Head of caudate nucleus (tissue), 42 donors: ENCODE measurements at places on chromosomes 5 and 9.

DNA sequence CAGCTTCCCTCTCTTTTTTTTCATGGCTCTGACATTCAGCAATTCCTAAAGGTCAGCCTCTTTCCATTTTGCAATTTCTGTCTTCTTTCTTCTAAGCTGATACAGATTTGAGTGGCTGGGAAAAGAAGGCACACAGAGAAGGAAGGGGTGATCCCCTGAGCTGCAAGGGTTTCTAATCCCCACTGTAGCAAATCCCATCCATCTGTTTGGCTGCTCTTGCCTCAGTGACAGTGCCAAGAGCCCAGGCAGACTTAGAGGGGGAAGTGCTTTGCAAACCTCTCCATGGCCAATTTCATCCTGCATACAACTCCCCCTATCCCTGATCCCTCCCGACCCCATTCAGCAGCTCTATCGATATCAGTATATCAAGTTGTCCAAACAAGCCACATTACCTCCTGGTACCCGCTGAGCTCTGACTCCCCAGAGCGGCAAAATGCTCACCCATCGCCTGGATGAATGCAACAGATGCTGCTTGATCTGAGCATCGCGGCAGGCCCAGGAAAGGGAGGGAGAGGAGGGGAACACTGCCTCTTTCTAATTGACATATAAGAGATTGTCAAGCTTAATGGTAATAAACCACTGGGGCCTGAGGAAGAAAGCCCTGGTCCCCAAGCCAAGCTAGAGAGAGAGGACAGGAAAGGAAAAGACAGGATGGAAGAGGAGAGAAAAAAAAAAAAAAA, 268.9 kb downstream of the ASTN2 start:
- no peak for DNase-seq

DNA sequence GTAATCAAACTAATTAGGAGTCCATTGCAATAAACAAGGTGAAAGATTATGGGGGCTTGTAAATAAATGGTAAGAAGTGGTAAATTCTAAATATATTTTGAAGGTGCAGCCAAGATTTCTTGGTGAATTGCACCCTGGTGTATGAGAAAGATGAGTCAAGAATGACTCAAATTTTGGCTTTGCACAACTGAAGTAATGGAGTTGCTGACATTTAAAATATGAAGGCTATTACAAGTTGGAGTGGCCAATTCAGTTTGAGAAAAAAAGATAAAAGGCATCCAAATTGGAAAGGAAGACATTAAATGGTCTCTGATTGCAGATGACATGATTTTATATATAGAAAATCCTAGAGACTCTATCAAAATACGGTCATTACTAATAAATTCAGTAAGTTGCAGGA, 2330.6 kb downstream of the MAT2B start:
- no peak for DNase-seq

GRCh38 chr9:129146441-129146941, 31.6 kb downstream of the IER5L start:
- no peak for DNase-seq

DNA sequence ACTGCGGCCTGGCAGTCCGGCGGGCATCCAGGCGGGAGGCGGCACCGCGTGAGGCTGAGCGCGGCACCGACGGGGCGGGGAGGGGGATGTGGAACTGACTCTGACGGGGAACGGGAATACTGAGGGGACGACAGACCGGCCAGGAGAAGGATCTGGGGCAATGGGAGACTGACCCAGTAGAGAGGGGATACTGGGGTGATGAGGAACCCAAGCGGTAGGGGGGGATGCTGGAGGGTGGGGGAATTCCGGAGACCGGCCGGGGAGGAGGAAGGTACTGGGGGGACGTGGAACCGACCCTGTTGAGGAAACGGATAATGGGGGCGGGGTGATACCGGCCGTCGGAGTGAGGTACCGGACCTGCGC, 423 bp downstream of the IPPK start:
- peak; percentile 25 for DNase-seq

DNA sequence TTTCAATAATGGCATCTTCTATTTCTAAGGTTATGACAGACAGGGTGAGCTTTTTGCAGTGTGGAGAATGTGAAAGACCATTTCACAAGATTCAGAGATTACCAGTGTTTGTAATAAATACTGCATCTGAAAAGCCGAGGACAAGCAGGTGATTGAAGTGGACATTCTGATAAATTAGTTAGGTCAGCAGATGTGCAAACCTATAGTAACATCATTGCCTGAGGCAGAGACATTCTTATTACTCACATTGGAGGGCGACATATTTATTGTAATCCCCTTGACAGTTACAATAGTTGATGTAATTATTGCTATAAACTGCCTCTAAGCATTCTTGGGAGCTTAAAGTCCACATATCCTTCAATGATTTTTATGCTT, 3.3 kb downstream of the RASGRF2 start:
- no peak for DNase-seq

DNA sequence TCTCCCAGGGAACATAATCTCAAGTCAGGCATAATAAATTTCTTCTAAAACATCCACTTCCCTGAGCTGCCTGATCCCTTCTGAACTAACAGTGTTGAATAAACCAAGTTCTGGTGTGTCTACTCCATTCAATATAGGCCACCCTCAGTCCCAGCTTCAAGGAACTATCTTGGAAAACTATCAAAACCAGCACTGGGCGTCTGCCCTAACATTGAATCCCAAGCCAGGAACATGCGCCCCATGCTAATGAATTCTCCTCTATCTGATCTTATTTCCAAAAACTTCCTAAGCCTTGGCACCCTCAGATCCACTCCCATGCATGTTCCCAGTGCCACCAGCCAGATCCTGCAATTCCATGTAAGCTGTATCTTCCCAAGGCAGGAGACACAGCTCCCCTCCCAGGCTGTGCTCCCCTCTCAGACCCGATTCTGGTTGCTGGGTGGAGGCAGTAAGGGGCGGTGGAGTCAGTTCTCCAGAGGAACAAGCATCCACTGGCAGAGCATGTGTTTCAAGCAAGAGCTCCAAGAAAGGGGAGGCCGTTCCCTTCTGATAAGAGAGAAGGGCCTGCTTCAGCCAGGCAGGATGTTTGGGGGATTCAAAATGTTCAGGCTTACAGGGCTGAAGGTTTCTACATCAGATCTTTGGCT, 13.1 kb upstream of the FOXI1 start:
- no peak for DNase-seq

GRCh38 chr5:140694276-140694675, 3.0 kb downstream of the HARS2 start:
- DNase-seq, result no peak

GRCh38 chr9:127652733-127653132, 40.7 kb downstream of the STXBP1 start:
- DNase-seq, result no peak

GRCh38 chr5:127297348-127298035, 6.9 kb downstream of the MEGF10 start:
- no peak for DNase-seq

- no peak for DNase-seq
Measured at GRCh38 chr9:115262952-115263351, 145.0 kb upstream of the TNC start.

DNA sequence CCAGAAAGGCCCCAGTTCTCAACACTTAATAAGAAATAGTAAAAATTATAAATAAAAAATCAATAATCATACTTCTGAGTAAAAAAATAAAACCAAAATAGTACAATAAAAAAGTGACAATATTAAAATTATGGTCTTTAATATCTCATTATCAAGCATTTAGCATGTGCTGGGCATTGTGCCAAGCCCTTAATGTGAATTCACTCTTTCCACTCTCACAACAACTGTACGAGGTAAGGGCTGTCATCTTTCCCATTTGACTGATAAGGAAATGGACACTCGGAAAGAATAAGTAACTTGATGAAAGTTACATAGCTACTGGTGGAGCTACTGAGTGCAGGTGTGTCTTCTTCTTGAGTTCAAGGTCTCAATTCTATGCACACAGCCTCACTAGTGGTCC, 43.6 kb downstream of the SEC61B start:
- DNase-seq, result no peak

DNA sequence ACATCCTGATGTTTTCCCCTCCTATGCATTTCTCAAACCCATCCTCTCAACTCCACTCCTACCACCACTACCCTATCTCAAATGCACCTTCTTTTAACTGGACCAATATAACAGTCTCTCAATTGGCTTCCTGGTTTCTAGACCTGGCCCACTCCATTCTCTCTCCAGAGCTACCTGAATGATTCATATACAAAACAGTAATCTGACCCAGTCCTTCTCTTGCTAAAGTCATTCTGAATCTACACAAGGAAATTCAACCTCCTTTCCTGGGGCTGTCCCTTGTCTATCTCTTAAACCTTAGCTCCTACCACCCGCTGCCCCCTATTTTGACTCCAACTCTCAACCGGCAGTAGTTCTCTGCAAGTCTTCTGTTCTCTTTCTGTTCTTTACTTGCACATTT, 97.2 kb downstream of the PCSK1 start:
- DNase-seq, result no peak

DNA sequence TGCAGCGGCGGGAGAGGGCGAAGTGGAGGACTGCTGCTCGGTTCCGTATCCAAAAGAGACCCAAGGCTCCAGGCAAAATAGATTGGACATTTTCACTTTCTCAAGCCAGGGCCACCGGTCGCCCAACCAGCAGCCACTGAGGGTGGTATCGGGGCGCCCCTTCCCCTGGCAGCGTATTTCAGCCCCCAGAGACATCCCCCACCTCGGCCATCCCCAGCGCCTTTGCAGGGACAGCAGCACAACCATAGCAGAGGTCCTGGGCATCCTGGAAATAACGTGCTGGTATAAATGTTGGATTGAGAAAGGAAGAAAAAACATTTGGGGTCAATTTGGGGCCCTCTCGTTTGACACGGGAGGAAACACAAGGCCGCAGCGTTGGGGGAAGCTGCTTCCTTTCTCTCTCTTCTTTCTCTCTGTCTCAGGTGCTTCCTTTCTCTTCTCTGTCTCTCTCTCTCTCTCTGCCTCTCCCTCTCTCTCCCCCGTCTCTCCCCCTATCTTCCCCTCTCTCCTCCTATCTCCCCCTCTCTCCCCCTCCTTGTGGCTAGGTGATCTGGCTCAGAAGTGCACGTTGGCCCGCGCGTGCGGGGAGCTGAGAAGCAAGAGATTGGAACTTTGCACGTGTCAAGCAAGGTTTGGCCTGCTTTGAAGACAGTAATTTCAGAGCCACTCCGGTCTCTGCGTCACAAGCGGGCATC, 624 bp upstream of the RETREG1 start:
- no peak for DNase-seq

GRCh38 chr9:28155067-28155466, 581.8 kb upstream of the C9orf72 start:
- DNase-seq, result no peak

- DNase-seq, result no peak
Measured at GRCh38 chr5:55853041-55853670, 2.0 kb downstream of the IL31RA start.

DNA sequence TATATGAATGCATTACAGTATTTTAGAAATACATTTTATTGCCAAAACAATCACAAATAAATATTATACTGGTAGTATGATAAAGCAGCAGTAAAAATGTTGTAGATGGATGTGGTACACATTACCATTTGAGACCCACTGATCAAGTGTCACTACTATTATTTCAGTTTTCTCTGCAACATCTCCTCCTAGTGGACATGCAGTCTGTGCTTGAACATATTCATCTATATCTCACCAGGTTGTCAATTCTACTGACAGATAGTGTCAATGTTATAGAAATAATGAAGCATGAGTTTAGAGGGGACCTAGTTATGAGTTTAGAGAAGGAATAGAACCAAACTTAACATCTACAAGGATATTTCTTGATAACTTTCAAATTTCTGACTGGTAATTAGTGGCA, 39.2 kb upstream of the ELOVL7 start:
- no peak for DNase-seq

GRCh38 chr9:101054657-101055056, 26.1 kb downstream of the PLPPR1 start:
- no peak for DNase-seq

GRCh38 chr5:168039566-168040248, 251.7 kb upstream of the WWC1 start:
- DNase-seq, result no peak

GRCh38 chr5:40217553-40217952, 462.2 kb upstream of the PTGER4 start:
- no peak for DNase-seq

GRCh38 chr5:167128581-167128980, 1162.9 kb upstream of the WWC1 start:
- DNase-seq, result no peak

DNA sequence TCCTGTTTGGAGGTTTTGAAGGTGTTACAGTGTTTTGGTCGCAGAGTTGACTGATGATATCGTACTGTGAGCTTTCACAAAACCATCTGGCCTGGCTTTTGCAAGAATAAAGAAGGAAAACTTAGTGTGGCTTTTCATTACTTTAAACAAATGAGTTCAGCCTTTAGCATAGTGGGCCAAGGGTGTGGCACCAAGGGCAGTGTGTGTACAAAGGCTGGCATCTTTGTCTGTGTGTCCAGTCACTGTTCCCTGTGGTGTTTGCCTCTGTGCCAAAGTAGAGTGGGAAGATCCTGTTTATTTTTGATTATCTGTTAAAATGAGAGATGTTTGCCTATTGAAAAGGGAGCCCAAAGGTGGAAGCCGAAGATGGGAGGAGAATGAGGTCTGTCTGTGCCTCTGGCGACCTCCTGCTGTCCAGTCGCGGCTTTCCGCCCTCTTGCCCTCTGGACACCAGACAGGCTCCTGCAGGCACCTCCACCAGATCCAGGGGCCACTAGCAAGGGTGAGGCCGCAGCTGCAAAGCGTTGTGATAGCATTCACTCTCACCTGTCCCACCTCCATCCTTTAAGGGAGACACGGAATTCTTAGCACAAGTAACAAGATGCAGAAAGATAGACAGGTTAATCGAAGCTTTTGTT, 113.7 kb downstream of the TRIO start:
- DNase-seq, result no peak

DNA sequence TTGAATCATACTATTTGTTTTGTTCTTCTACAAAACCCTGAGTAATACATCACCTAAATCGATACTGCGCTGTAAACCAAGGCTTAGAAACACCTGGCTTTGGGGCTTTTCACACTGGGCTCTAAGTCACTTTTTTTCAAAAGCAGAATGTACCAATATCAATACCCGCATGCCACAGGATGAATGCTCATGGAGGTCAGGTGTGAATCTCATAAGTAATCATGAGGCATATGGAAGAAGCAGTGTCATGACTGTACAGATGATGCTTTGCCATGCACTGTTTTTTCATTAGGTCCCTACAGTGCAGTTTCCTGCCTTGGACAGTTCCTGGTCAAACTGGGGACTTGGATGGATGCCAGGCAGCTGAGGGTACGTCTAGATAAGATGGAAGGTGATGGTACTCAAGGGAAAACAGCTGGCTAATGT, 49.0 kb upstream of the ATG10 start:
- DNase-seq, result no peak

GRCh38 chr5:137209232-137209809, 289.8 kb downstream of the SPOCK1 start:
- no peak for DNase-seq

- DNase-seq, result no peak
Measured at GRCh38 chr9:136782452-136782851, 8.7 kb upstream of the TMEM141 start.

DNA sequence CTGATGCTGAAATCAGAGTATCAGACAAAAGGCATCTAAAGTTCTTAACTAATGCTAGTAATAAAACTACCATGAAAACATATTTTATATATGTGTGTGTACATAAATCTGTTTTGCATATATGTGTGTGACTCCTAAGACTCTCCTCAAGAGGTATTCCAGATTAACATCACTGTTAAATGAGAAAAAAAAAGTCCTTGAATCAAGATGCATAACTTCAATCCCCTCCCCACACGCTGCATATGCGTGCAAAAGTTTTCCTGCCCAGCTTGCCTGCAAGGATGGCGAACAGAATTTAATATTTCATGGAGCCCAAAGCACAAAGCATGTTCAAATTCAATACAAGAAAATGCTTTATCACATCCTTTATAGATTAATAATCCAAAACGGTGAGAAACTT, 34.7 kb downstream of the EFNA5 start:
- no peak for DNase-seq

- DNase-seq, result peak; percentile 43
Measured at GRCh38 chr5:172771439-172772111, 580 bp upstream of the DUSP1 start.
